ENCODE measurements at places on chromosomes 13 and 19.

DNA sequence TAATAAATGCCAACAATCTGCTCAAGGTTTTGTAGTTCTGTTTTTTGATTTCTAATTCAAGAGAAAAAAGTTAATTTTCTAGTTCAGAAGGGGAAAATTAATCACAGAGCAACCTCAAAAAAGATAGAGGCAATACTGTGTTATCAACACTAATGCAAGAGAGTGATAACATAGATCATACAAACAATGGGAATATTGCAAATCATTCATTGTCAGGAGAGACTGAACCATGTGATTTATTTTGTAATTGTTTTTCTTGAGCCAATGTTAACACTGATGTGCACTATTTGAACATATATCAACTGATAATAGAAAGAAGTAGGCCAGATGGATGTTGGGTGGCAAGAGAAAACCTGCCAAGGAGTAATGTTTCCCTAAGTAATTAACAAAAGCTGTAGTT lies 19.9 kb downstream of the PCDH9 start:
- no peak for DNase-seq

DNA sequence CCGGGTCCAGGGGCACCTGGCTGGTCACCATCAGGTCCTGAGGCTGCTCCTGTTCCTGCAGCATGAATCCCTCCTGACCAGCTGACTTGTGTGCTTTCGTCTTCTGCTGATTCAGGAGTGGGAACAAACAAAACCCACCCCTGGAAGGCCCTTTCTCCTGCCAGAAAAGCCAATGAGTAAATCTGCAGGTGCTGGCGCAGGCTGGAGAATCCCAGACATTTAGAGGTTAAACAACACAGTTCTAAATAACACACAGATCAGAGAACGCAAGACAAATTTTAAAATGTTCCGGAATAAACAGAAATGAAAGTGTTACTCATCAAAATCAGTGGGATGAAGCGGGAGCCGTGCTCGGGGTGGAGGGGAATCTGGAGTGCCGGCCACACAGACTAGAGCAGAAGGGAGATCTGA lies 60.6 kb upstream of the C13orf46 start:
- DNase-seq, result no peak

DNA sequence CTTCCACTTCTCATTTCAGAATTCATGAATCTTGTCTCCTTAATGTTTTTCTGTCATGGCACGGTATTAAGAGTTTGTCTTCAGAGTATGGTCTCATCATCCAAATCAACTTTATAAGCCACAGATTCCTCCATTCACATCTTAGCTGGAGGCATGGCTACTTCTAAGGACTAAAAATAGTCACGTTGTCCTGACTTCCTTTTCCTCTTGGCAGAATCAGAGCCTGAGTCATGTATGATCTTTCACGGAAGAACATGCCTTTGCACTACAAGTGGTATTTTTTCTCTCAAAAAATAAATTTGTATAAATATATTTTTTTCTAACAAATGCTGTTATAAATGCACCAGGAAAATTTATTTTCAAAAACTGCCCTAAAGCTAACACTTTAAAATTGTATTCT lies 71.4 kb downstream of the ALOX5AP start:
- DNase-seq, result no peak

DNA sequence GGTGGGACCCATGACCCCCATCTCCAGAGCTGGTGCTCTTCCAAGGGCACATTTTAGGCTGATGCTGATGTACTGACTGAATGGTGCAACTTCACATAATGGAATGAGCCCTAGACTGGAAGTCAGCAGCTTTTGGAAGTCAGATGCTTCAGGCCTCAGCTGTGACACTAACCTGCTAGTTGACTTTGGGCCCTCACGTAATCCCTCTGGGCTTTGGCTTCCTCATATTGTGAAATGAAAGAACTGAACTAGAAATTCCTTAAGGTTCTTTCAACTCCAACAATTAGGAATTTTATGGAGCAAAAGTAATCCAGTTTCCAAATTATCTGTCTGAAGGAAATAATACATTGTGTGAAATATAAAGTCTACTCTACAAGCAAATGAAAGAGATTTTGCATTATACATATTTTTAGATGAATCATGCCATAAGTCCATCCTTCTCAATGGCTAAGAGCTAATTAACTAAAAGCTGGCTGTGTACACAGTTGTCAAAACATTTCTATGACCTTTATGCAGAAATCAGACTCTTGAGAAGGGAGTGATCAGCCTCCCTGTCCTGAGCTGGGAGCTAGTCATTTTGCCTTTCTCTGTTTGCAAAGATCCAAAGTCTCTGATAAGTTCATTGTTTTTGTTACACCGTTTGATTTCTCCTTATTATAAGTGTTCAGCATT lies 204.2 kb downstream of the DCLK1 start:
- peak; percentile 61 for DNase-seq

- DNase-seq, result no peak
Measured at GRCh38 chr13:100836711-100837110, 162.1 kb upstream of the TMTC4 start.

DNA sequence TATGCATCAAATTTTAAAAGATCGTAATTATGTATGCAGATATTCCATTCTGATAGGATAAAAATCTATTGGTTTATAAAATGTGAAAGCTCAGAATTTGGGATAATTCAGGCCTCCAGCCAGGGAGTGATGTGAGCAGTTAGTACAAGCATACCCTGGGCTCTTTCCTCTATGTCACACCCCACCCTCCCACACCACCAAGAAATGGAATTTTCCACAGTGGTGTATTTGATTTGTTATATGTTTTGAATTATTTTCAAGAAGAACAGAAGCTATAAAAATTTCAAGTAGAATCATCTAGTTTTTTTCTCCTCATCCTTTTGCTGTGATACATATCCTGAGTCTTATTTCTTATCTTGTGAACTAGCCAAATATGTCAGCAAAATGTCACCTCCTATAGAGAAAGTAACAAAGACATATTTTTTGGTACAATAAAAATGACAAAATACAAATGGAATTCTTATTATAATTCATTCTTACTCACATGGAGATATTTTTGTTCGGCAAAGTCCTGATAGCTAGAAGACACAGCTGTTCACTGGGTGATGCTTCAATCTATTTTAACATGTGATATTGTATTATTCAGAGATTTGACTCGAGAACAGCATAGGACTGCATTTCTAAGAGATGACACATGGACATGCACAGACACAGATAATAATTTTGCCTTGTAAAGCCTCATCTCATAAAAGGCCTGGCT lies 61.2 kb upstream of the FRY start:
- DNase-seq, result no peak

- DNase-seq, result no peak
Measured at GRCh38 chr13:111977179-111977506, 89.8 kb upstream of the SOX1 start.

DNA sequence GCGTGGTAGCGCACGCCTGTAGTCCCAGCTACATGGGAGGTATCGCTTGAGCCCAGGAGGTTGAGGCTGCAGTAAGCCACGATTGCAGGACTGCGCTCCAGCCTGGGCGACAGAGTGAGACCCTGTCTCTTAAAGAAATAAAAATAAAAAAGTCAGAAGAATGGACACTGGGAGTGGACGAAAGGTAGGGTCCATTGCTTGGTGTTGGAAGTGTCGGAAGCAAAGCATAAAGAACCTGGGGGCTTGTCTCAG lies 392 bp upstream of the ARHGAP33 start:
- DNase-seq, result no peak

- DNase-seq, result no peak
Measured at GRCh38 chr13:28471421-28471820, 23.5 kb downstream of the FLT1 start.

GRCh38 chr13:101429733-101430132 lies 13.4 kb upstream of the NALCN start:
- no peak for DNase-seq

DNA sequence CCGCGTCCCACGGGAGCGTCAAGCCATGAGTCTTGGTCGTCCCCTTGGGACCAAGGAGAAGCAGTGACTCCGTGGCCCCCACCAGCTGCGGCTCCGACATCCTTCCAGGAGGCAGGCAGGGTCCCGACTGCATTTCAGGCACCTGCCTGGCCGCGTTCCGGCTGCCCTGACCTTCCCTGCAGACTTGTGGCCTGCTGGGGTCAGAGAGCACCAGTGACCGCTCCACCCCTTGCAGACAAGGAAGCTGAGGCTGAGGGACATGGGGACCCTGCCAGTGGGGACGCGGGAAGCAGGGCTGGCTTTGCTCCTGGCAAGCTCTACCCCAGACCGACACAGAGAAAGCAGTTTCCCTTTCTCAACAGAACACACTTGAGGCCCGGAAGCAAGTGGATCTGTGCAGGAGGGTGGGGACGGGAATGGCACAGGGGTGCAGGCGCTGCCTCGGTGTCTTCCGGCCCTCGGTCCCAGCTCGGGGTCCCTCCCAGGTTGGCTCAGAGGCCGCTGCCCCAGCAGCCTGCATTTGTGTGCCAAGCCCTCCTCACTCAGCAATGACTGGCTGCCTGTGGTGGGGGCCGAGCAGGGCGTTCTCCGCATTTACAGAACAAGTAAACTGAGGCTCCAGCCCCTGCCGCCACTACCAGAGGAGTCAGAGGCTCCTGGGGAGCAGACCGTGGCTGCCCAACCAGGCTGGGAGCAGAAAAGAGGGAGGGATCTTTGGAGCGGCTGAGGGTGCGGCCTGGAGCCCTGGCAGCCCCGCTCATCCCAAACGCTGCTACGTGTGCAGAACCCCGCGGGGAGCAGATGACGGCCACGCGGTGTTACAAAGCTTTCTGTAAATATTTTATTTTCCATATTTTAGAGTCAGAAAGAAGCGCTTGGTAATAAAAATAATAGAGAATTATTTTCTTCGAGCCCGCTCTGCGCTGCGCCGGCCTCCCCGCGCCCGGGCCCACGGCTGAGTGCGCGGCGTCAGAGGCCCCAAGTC lies 43.9 kb downstream of the GAS6 start:
- DNase-seq, result no peak

- DNase-seq, result no peak
Measured at GRCh38 chr13:27126859-27127258, 44.8 kb downstream of the USP12 start.

- no peak for DNase-seq
Measured at GRCh38 chr13:42836930-42837690, 55.7 kb downstream of the FAM216B start.

DNA sequence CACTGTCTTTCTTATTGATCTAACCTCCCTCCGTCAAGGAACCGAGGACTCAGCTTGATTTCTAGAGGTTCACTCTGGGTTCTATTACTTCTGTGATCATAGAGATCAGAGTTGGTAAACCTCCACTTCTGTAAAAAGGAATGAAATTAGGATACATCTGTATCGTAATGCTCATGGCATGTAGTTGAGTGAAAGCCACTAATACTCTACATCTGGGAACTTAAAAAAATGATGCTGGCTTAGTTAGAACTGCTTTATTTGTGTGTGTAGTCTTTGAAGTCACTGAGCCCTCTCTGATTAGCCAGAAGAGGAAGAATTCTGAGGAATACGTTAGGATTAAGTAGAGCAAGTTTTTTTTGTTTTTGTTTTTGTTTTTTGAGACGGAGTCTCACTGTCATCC lies 140.8 kb downstream of the GGACT start:
- DNase-seq, result no peak

GRCh38 chr19:36266375-36266961 lies 51.6 kb downstream of the ZNF146 start:
- peak; percentile 22 for DNase-seq

GRCh38 chr13:113918580-113918979 lies 54.7 kb upstream of the GAS6 start:
- no peak for DNase-seq

DNA sequence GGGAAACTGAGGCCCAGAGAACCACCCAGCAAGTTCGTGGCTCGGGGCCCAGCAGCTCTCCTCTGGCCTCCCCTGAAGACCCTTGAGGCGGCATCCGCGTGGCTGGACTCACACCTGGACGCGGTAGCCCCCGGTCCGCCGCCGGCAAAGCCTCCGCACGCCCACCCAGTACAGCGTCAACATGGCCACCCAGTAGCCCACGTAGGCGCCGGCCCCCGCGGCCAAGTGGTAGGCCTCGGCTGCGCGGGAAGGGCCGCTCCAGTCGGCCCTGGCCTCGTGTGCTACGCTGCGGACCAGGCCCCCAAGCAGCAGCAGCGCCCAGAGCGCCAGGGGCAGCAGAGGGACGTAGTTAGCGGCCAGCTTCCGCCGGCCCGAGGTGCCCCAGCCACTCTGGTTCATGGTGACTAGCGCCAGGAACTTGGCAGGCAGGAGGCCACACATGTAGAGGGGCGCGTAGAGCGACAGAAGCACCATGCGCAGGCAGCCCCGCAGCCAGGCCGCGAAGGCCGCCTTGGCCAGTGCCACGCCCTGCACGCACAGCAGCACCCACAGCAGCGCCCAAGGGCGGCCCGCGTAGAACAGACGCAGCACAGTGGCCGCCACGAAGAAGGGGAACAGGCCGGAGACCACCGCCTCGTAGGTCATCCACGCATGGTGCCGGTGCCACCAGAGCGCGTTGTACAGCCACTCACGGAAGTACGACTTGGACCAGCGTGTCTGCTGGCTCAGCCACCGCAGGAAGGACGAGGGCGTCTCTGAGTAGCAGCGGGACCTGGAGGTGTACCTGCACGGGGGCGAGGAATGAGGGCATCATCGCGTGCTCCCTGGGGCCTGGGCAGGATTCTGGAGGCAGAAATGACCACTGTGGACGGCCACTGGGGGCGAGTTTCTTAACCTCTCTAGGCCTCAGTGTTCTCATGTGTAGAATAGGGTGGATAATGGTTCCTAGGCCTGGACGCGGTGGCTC lies 10.2 kb downstream of the HAS1 start:
- no peak for DNase-seq

DNA sequence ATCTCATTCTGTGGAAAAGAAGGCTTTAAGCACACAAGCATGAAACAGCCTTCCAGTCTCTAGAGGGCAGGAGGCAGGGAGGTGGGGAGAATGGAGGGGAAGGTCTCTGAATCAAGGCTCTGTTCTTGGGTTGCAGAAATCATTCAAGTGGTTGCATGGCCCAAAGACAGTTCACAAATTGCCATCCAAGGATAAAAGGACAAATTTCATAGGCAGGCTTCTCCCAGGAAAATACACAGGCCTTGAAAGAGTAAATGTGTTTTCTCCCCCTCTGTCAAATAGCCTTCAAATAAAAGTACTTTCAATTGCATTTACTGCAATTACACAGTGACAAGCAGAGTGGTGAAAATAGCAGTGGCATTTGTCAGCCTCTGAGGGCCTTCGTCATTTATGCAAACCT lies 450.8 kb downstream of the DCT start:
- DNase-seq, result no peak

DNA sequence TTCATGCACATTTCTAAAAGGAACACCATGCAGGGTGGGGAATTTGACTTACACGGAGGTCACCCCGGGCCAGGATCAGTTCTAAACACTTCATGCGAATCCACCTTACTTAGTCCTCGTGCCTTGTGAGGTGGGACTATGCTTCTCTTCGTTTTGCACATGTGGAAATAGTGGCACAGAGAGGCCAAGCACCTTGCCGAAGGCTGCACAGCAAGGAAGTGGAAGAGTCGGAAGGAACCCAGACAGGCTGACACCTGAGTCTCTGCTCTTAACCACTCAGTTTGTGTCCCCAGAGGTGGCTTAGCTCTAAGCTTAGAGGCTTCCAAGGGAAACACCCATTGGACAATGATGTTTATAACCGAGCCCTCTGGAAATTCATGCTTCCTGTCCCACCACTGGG lies 150.1 kb downstream of the CACNA1A start:
- no peak for DNase-seq
